ENCODE measurements at places on chromosomes 11 and 22. TPM values are rescaled to one million over a fixed set of nuclear protein-coding genes. Genes with fewer than 3 reads are reported as not detected.

INPP5J gene
- not detected for total RNA-seq

OR8A1 gene
- not detected for total RNA-seq

KRTAP5-8 gene
- total RNA-seq, result not detected

TFIP11 gene
- 27.8 TPM for total RNA-seq

LMO1 gene
- total RNA-seq, result not detected

RELA gene
- total RNA-seq, result 13.0 TPM

LYVE1 gene
- 1.4 TPM for total RNA-seq

VPREB1 gene
- total RNA-seq, result not detected

ISX gene
- total RNA-seq, result not detected

SCN4B gene
- total RNA-seq, result under 0.01 TPM

KCTD14 gene
- total RNA-seq, result 0.25 TPM

LMO2 gene
- total RNA-seq, result 53.1 TPM

DRICH1 gene
- not detected for total RNA-seq

MYO18B gene
- not detected for total RNA-seq

DBX1 gene
- not detected for total RNA-seq

PHOX2A gene
- not detected for total RNA-seq

SCN2B gene
- total RNA-seq, result not detected

NEU3 gene
- 9.5 TPM for total RNA-seq

RFPL3 gene
- total RNA-seq, result not detected

SMC1B gene
- under 0.01 TPM for total RNA-seq

PTPRCAP gene
- total RNA-seq, result 0.49 TPM

CDC42BPG gene
- 0.16 TPM for total RNA-seq

OR52E8 gene
- total RNA-seq, result not detected

OR52N4 gene
- not detected for total RNA-seq

CHRM1 gene
- total RNA-seq, result not detected

PDE2A gene
- 159 TPM for total RNA-seq

BAIAP2L2 gene
- 0.19 TPM for total RNA-seq

SCGB2A2 gene
- not detected for total RNA-seq

SLC5A12 gene
- not detected for total RNA-seq

FOLH1 gene
- 0.16 TPM for total RNA-seq

TSPAN32 gene
- not detected for total RNA-seq

PHLDB1 gene
- total RNA-seq, result 62.4 TPM

TRIM29 gene
- total RNA-seq, result 0.06 TPM

KCNQ1OT1 gene
- total RNA-seq, result 0.32 TPM

CCDC82 gene
- 16.7 TPM for total RNA-seq

ARFGAP3 gene
- total RNA-seq, result 42.6 TPM

APIP gene
- total RNA-seq, result 18.0 TPM

FIBIN gene
- 0.16 TPM for total RNA-seq

CST6 gene
- 0.49 TPM for total RNA-seq

FZD4 gene
- total RNA-seq, result 139 TPM

ALKBH3 gene
- total RNA-seq, result 27.8 TPM

POLA2 gene
- total RNA-seq, result 6.2 TPM

MS4A8 gene
- total RNA-seq, result not detected

ALG9 gene
- 14.2 TPM for total RNA-seq

MED17 gene
- total RNA-seq, result 37.9 TPM

YPEL4 gene
- 0.16 TPM for total RNA-seq

RAC2 gene
- 18.6 TPM for total RNA-seq

APOL5 gene
- not detected for total RNA-seq

SYNGR1 gene
- 1.5 TPM for total RNA-seq

DGAT2 gene
- 0.65 TPM for total RNA-seq

ANO3 gene
- not detected for total RNA-seq
